NCI-H1092 treated with DMSO at 0.1 percent for 48 hours (cell line): ENCODE measurements at places on chromosomes 1 and 21.
A peak's percentile ranks its signal among the peaks of the same experiment; 100 is the strongest.

GRCh38 chr1:204356997-204357396 lies 2.7 kb downstream of the PLEKHA6 start:
- DNase-seq = no peak

GRCh38 chr1:200364831-200365230 lies 45.0 kb downstream of the ZNF281 start:
- no peak for DNase-seq

DNA sequence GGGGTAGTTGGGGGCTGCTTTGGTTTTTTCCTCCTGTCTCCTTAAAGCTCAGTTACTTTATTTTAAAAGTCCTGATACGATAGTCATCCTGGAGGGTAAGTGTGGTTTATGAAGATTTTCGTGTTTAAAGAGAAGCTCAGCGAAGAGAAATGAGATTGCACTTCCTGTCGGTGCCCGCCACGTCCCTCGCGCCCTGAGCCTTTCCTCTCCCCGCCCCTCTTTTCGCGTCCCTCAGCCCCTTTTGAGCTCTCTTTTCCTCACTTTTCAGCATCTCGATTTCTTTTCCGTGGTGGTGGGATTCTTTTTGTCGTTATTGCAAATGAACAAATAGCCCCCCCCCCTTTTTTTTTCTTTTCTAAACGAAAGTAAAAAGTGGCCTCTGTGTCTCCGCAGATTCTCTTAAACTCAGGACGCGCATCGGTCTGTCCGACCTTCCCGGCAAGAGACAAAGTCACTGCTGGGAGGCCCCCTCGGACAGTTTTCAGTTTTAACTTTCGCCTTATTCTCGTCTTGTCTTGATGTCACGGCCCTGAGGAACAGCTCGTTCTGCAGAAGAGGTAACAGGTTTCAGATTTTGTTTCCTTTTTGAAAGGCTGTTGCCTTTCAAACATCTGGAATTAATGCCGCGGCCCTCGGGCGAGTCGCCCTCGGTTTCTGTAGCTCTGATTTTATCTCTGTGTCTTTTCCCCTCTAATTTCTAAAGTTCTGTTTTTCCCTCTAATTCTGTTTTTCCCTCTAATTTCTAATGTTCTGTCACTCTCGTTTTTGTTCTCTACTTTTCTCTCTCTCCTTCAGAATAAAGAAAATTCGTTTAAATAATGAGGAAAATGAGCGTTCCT lies 1.0 kb upstream of the DMRTA2 start:
- DNase-seq = no peak

GRCh38 chr1:170247751-170248521 lies 102.2 kb downstream of the NTMT2 start:
- DNase-seq = no peak

DNA sequence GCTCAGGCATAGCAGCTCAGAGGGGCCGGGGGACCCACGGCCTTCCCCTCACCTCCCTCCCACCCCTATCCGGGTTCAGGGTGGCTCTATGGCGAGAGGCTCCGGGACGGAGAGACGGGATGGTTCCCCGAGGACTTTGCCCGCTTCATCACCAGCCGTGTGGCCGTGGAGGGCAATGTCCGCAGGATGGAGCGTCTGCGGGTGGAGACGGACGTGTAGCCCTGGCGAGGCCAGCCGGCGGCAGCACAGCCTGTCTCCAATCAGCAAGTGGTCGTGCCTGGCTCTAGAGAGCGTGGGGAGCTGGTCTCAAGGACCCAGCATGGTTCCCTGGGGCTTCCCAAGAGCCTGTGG lies 25.9 kb downstream of the ARHGEF16 start:
- DNase-seq = no peak

DNA sequence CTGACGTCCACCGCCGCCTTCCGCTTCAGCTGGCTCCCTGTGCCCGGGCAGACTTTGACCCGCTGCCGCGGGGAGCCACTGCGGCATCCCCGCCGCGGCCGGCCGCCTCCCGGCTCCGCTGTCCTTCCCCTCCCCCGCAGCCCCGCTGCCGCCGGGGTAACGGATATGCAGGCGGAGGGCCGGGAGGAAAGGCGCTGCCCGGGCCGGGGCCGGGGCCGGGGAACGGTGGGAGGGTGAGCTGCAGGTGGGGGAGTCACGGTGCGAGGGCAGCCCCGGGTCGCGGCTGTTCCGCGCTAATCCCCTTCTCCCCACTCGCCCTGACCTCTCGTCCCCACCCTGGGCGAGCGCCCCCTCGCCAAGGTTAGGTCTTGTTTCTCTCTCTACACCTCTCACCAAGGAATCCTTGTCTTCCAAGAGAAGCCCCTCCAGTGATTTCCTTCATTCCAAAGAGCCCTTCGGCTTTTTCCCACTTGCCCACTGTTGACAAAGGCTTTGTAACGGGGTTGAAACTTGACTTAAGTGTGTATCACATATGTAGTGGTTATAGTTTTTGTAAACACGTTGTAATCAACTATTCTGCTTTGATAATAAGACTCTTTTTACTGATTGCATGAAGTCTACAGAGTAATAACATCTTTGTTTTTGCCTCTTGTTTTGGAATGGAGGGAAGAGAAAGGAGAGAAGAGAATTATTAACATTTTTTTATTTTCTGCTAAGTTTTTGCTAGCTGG lies 669 bp downstream of the XPR1 start:
- peak; percentile 80 for DNase-seq

- DNase-seq = peak; percentile 86
Observed at GRCh38 chr1:213759359-213760181, 228.2 kb upstream of the PROX1 start.

DNA sequence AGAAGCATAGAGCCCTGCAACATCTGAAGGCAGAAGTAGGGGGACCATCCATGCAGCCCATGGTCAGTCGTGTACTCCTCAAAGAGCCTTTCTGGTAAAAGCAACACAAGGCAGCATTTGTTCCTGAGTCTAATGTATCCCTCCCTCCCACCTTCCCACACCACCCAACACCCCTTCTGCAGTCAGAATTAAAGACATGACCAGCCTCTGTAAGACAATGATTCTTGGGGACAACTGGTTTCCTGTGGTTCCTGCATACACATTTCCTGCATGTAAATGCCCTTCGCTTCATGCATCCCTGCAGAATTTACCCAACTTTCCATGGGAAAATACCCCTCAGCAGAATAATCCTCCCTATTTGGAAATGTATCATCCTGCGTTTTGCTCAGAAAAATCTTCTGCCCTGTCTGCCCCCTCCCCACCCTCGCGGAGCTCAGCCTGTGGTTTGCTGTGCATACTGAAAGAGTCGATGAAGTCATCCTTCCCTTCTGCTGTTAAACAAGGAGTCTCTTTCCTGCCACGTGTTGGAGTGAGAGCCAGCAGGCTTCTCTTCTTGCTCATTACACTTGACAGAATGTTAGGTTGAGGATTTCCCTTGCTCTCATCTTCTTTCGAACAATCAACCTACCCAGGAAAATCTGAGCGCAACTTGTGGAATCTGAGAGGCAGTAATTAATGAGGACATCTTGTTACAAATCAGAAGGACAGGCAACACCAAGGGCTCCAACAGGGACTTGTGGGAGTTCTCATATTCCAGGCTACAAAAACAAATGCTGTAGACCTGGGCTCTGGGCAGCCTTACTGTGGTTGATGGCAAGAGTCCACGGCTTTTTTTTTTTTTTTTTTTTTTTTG lies 4.7 kb downstream of the TNN start:
- DNase-seq = no peak

DNA sequence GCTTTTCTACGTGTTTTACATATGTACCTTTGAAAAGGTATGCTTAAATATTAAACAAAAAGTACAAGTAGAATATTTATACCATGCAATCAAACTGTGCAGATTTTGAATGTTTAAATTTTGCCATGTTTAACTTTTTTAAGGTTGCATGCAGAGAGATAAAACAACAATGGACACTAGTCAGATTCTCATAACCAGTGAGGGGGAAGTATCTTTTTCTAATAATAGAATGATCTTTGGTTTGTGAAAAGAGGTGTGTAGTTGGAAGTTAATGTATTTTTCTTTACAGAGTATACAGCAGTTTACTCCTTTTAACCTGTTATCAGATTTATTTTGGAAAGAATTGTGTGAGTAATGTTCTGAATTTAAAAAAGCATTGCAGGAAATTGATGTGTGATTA lies 27.1 kb downstream of the POU2F1 start:
- no peak for DNase-seq

DNA sequence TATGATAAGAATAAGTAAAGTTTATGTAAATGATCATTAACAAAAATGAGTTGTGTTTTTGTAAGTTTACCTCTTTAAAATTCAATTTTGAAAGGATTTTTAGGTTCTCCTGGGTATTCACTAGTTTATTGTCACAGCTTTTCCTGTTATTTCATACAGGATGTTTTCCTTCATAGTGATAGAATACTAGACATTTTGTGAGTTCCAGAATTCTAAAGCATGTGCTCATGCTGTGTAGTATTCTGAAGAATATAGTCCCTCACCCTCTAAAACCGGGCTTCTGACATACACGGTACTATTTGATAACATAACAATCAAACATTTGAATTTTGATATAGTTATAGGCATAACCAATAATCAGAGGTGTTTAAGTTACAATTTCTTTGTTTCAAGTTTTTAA lies 10.7 kb downstream of the LRRC8C start:
- no peak for DNase-seq

DNA sequence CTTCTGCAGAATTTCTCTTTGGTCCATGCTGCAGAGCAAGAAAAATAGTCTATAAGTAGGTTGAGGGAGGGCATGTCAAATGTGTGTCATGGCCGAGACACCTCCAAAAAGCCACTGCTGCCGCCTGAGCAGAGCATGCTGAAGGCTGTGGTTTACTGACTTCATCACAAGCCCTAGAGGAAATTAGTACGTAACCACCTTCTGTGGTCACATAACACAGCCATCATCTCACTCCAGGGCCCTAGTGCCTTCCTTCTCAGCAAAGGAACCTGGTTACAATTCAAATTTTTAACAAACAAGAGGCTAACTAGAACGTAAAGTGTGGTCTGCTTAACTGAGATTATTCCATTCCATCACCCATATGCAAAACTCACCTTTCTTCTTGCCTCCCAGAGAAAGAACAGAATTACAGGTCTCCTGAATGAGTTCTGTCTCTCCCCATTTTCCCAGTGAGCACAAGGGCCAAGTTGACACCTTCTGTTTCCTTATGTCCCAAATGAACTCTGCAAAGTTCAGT lies at the start of gene PTPN22:
PTPN22 (minus strand) TSS at position 116 of the 517 bp plus-strand sequence.
- DNase-seq = no peak

DNA sequence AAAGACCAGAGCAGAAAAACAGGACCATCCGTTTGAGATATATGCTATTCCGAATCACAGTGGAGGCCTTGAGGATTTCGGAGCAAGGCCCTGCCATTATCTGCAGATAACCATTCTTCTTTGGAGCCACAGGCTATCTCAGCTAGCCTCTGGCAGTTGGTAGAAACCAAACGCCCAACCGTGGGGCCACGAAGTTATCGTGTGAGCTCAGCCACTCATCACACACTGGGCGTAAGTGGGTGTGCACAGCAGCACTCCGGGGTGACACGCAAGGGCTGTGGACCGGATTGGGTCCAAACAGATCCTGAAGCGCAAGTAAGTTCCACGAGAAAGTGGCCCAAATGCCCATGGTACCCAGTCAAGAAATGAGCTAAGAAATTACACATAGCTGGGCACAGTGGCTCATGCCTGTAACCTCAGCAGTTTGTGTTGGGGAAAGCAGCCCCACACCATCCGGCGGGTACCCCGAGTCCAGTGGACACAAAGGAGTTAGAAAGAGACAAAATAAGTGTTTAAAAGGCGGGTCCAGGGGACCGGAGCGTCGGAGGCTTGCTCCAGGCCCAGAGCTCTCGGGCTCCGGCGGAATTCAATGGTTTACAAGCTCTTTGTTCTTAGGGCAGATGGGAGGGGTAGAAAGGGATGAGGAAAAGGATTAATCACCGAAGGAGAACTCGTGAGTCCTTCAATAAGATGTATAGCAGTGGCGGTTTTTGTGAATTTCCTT lies 130.6 kb downstream of the LIPI start:
- DNase-seq = no peak

DNA sequence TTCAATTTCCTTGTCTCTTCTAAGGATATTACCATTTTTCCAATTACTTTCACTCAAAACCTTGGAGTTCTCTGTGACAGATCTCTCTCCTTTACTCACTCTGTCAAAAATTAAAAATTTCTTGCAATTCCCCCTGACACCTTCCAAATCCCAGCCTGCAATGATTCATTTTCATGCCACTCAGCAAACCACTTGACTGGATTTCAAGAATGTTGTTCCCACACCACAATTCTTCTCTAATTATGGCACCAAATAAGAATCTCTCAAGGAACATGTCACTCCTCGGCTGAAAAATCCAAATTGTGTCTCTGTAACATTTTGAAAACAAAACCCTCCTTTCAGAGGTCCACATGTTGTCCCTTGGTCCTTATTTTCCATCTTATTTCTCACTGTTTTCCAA lies 438.9 kb upstream of the ZP4 start:
- no peak for DNase-seq

GRCh38 chr1:19062258-19063029 lies 106.0 kb upstream of the IFFO2 start:
- no peak for DNase-seq

DNA sequence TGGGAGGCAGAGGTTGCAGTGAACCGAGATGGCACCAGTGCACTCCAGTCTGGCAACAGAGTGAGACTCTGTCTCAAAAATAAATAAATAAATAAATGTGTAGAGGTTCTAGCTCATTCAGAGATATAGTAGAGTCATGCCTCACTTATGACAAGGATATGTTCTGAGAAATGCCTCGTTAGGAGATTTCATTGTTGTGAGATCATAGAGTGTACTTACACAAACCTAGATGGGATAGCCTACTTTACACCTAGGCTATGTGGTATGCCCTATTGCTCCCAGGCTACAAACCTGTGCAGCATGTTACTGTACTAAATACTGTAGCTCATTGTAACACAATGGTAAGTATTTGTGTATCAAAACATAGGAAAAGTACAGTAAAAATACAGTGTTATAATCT lies 155.3 kb upstream of the JUN start:
- DNase-seq = no peak

DNA sequence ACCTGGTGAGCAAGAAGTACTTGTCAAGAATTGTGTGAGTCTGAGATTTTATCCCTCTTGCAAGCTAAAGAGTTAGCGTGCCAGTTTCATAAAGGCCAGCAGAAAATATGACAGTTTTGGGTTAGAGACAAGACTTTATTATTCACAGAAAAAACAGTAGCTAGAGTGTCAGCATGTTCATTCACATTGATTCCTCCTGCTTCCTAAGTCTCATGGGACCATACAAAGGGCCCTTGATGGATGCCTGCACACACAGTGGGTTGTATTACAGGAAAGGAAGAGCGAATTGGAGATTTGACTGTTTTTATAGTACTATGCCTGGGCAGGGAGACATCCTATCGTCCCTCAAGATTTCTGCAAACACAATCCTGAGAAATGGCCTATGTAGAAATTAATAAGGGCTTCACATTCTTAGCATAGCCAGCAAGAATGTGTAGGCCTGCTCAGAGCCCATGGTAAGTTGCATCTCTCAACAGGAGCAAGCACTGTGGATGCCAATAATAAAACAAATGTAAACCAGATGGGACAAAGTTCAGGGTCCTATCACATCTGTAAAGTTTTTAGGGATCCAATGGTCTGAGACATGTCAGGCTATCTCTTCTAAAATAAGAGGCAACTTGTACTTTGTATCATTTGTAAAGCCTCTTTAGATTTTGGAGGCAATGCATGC lies 4.0 kb upstream of the ASPM start:
- no peak for DNase-seq
